EH (cell line): ENCODE measurements at places on chromosomes 13 and 19.
A peak's percentile ranks its signal among the peaks of the same experiment; 100 is the strongest.

GRCh38 chr13:80307401-80307987 lies 33.4 kb downstream of the SPRY2 start:
- no peak for DNase-seq

- DNase-seq = no peak
These were observed 2.8 kb downstream of the TMEM150B start for GRCh38 chr19:55322204-55322885.

GRCh38 chr19:11168568-11168967 lies 13.0 kb upstream of the SPC24 start:
- DNase-seq = peak; percentile 99

DNA sequence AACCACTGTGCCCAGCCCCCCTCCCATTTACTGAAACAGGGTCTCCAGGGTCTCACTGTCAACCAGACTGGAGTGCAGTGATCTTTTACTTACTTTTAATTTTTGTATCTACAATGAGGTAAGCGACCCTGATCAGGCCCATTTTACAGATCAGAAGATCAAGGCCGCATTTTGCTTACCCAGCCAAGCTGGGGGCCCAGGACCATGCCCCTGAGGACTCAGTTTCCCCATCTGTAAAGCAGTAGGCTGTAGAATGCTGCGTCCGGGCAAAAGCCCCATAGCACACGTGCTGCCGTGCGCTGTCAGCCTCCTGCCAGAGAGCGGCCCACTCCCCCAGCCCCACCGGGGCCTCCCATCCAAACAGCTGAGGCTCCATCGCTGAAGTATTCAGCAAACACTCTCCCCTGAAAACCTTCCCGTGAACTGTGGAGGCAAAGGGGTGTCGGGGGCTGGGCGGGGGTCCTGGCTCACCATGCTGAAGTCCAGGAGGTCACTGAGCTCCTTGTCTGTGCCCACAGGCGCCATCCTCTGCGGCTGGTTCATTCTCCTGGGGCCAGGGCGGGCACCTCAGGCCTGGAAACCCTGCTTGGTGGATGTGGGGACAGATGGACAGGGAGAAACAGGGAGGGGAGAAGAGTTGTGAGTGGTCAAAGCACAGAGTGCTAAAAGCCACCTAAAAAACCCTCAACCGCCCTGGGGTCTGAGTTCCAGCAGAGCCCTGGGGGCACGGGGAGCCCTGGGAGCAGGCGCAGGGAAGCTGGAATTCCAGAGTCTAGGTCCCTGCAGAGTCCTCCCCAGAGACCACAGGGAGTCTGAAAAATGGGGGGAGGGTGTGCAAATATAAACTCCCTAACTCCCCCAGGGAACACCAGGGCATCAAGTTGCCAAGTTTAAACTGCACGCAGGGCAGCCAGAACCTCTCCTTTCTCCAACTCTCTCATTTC lies 2.4 kb downstream of the TCF3 start:
- DNase-seq = no peak

GRCh38 chr13:113964251-113964995 lies 9.5 kb downstream of the C13orf46 start:
- DNase-seq = no peak

DNA sequence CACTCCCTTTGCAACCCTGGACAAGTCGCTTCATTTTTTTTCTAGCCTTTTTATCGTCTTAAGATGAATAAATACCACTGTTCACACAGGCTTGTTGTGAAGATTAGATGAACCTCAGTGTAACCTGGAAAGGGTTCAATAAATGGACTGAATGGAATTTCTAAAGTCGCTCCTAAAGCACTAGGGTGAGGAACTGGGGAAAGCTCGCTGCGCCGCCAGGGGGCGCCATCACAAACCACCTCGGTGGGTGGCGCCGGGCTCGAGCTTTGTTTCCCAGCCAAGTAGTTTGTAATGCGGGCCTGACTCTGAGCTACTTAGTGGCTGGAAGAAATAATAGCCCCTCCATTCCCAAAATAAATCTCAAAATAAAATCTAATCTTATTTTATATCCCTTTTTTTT lies 2.2 kb upstream of the CEACAM6 start:
- peak; percentile 21 for DNase-seq

DNA sequence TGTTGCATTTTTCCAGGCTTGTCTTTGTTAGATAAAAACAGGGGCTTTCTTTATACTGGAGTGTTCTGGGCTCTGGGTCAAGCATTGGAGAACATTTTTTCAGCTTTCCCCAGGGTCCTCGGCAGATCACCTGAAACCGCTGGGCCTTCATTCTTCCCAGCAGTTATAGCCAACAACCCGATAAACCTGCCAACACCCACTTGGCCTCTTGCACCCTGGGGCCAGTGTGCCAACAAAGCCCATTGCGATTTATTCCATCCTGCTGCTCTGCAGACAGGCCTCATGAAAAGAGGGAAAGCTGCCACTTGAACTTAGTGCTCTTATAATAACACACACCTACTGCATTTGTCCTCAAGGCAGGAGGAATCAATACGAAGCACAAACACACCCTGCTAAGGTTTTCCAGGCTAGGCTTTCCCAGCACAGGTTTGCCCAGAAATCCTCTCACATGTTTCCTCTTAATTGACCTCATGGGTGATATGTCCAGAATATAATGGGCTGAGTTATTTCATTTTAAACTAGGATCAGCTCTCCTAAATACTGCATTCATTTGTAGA lies 669.3 kb downstream of the LIG4 start:
- DNase-seq = no peak

- DNase-seq = peak; percentile 8
These were observed 3.3 kb upstream of the CEACAM7 start for GRCh38 chr19:41691268-41691970.

GRCh38 chr13:113726961-113727411 lies 32.0 kb upstream of the TMEM255B start:
- peak; percentile 21 for DNase-seq

DNA sequence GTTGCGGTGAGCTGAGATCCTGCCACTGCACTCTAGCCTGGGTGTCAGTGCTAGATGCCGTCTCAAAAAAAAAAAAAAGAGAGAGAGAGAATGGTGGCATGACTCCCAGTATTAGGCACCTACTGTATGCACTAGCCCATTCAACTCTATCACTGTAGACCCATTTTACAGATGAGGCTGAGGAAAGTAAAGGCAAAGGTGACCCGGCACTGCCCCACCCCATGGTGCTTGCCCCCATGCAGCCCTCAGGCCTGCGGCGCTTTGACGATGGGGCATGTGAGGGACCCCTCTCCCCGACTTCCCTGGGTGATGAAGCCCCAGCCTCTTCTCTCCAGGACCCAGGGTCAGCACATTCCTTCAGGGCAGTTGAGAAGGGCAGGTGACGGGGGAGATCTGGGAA lies 7.3 kb downstream of the NPAS1 start:
- DNase-seq = no peak

- no peak for DNase-seq
These were observed 56.4 kb downstream of the NUFIP1 start for GRCh38 chr13:44932850-44933251.
